NCI-H187 (cell line): ENCODE measurements at places on chromosomes 13 and 19.
A peak's percentile ranks its signal among the peaks of the same experiment; 100 is the strongest.

- peak; percentile 30 for DNase-seq
Measured at GRCh38 chr13:52809310-52809769, 39.1 kb downstream of the PCDH8 start.

GRCh38 chr13:101127741-101128353, 288.5 kb downstream of the NALCN start:
- peak; percentile 20 for DNase-seq

DNA sequence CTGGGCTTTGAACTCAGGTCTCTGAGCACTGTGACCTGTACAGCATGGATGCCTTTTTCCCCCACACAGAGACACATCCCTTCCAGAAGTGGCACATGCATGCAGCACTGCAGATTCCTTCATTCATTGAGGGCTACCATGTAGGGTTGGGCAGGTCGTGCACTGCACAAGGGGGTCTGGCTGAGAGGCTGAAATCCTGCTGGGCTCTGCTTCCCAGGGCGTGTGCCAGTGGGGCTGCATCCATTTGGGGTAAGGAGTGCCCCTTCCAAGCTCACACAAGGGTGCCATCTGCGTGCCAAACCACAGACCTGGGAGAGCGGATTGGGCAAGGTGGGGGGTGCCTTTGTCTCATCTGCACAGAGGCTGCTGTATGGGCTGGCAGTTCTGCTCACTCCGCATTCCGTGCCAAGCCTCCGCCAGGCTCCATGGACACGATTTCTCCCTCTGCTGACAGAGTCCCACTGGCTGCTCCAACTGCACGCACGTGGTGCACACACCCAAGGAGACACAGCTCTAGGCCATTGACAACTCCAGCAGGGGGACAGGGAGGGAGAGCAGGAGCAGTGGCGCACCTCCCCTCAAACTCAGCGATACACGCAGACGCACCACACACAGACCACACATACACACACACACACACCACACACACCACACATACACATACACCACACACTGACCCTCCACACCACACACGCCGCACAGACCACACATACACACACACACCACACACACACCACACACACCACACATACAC, 4.5 kb upstream of the SHISA7 start:
- DNase-seq, result no peak

- no peak for DNase-seq
Measured at GRCh38 chr19:23543351-23543750, 143.7 kb downstream of the ZNF675 start.

DNA sequence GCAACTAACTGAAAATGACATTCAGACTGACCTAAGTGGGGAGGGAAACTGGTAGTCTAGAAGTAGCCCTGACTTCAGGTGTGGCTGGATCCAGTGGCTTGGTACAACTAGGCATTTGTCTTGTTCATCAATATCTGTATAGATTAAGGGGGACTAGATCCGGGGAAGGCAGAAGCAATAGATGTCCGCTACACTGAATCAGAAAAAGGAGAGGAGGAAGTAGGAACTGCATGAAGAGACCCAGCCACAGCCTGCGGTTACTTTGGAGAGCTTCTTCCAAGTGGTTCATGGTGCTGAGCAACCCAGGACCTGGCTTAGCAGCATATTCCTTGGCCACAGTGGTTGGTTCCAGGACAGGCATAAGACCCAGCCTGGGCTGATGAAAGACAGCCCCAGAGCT, 9.9 kb upstream of the PRODH2 start:
- DNase-seq, result no peak

DNA sequence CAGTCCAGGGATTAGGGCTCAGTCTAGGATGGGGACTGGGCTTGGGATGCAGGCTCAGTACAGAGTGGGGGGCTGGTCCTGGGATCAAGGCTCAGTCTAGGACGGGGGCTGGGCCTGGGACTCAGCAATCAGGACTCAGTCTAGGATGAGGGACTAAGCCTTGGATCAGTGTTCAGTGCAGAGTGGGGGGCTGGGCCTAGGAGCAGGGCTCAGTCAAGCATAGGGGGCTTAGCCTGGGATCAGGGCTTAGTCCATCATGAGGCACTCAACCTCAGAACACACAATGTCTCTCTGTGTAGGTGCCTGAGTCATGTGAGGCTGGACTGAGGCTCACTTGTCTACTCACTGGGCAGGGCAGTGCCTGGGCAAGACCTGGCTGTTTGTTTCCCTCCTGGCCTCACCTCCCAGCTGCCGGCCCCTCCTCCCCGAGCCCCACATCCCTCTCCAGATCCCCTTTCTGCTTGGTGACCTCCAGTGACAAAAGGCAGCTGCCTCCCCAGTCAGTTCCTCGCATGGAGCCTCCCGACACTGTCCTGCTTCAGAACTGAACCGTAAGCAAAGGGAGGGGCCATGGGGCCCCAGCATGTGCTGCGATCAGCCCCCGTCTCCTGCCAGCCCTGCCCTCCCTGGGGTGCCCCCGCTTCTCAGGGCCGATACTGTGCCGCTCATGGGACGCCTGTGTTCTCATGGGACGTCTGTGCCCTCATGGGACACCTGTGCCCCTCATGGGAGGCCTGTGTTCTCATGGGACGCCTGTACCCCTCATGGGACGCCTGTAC, 6.5 kb upstream of the S1PR4 start:
- no peak for DNase-seq

- no peak for DNase-seq
Measured at GRCh38 chr13:52975161-52975560, 53.5 kb upstream of the OLFM4 start.

DNA sequence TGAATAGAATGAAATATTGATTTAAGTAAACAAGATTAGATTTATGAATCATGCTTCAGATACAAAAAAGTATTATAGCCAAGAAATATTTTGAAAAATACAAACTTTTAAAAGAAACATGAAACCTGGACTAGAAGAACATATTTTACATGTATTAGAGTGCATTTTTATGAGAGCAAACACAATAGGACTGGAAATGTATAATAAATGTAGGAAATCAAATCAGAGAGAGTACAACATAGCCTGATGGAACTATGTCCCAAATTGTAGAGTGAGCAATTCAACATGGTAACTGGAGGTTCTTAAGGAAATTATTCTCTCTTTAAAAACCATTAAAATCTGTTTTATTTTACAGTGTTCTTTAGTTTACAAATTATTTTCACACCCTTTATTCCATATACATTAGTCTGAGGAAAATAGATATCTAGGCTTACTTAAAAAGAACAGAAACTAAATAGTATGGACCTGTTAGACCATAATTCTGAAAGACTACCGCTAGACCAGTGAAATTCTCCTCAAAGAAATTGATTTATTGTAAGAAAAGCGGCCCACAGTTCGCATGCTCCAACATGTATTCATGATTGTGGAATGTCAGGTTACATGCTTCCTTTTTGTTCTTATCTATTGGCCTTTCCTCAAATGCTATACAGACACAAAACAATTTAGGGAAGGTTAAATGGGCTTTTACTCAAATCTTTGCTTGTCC, 1526.5 kb upstream of the SLC10A2 start:
- no peak for DNase-seq

DNA sequence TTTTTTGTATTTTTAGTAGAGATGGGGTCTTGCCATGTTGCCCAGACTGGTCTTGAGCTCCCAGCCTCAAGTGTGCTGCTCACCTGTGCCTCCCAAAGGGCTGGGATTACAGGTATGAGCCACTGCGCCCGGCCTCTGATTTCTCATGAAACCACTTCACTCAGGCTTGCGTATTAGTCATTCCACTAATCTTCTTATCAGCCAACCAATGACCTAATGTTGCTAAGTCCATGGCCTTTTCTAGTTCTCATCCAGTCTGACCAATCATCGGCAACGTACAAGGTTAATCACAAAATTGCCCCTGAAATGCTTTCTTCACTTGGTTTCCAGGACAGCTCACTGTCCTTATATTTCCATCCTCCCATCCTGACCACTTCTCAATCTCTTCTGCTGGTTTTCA, 605.3 kb upstream of the SLC10A2 start:
- DNase-seq, result no peak

DNA sequence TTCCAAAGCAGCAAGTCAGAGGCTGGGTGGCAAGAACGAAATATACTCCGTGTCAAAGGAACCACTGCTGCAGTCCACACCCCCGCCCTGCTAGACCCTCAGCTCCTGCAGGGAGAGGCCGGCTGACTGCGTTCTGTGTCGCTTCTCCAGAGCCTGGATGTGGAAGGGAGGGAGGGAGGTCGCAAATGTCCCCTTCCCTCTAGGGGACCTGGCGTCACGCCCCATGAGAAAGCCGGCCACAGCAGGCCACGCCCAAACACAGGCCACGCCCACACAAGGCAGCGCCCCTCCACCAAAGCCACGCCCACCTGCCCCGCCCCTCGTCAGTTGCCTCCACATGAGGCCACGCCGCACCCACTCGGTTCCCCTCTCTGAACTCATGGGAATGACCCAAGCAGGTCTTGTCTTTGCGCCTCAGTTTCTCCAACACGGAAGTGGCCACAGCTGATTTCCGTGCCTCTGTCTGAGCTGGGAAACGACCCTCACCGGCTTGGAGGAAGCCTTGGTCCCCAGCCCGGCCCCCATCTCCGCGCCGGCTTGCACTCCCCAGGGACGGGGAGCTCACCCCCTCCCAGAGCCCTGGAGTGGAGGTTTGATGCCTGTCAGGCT, 38.4 kb upstream of the TCF3 start:
- DNase-seq, result no peak

DNA sequence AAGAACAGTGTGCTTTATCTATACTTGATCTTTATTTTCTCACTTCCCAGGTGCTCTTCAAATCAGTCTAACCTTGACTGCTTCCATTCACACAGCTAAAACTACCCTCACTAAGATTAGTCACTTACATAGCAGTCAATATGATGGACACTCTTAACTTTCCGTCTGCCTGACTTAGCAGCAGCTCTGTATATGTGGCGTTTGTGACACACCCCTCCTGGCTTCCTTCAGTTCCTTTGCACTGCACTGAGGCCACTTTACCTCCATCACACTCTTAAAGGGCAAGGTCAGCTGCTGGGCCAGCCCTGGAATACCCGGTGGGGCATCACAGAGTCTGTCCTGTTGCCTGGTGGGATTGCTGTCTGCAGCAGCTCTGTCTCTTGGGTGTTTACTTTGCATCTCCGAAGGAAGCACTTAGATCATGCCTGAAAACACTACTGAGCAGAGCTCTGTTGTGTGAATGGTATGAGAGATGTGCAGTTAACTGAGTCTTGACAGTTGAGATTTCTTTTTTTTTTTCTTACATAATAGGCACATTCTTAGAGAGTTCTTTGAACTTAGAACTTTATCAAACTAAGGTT, 35.6 kb upstream of the IL17D start:
- DNase-seq, result no peak

GRCh38 chr13:42623916-42624315, 50.0 kb downstream of the TNFSF11 start:
- no peak for DNase-seq

- DNase-seq, result no peak
Measured at GRCh38 chr19:39133431-39134270, 8.1 kb downstream of the PAK4 start.

GRCh38 chr19:31146015-31146414, 203.2 kb downstream of the TSHZ3 start:
- no peak for DNase-seq
